ENCODE measurements at places on chromosomes 1 and 21.
A peak's percentile ranks its signal among the peaks of the same experiment; 100 is the strongest.

DNA sequence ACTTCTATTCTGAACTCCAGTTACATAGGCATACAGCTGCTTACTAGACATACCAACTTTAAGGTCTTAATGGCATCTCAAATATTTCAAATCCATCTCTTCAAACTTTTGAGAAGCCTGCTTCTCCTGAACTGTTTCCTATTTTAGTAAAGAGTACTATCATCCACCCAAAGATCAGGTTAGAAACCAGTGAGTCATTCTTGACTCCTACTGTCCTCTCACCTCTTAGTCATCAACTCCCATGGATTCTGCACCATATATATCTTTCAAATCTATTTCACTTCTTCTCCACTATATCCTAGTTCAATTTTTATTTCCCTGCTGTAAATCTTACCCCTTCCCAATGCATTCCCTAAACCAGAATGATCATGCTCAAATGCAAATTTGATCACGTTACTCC lies 18.1 kb upstream of the BEND5 start:
- DNase-seq: no peak

- DNase-seq: peak; percentile 54
Measured at GRCh38 chr1:224199679-224200078, 16.6 kb downstream of the DEGS1 start.

DNA sequence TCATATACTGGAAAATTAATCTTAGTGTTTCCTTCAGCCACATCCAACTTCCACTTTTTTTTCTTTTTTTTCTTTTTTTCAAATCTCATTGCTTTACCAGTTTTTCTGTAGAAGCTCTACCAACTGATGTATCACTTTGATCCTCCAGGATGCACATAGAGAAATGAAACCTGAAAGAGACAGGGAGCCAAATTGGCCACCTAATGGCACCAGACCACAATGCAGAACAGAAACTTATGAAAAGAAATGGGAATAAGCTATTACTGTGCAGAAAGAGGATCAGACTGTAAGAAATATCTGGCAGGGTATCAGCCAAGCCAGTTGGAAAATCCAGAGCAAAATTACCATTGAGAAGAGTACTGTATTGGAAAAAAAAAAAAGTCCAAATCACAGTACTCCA lies 1514.2 kb downstream of the MRPL39 start:
- DNase-seq: no peak

DNA sequence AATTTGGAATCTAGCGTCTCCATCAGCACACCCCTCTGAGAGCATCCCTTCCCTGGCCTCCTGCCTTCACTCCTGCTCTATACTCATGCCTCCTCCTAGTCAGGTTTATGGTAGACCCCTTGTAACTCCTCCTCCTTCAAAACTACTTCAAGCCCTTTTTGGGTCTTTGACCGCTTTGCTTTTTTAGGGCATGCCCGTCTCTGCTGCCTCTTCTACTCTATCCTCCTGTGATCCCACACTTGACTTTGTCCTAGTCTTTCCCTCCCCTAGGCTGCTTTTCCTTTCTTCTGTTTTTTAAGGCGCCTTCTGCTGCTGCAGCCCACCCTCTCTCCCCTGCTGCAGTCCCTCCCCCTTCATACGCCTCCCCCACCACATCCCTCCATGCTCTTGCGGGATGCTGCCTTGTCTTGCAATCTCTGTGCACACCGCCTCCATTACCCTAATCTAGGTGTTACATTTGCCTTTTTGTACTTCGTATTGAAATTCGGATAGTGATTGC lies 1.5 kb downstream of the SNX27 start:
- DNase-seq: no peak

- DNase-seq: no peak
Measured at GRCh38 chr1:214085325-214085724, 97.6 kb downstream of the PROX1 start.

- DNase-seq: no peak
Measured at GRCh38 chr1:4974981-4975685, 320.7 kb downstream of the AJAP1 start.

DNA sequence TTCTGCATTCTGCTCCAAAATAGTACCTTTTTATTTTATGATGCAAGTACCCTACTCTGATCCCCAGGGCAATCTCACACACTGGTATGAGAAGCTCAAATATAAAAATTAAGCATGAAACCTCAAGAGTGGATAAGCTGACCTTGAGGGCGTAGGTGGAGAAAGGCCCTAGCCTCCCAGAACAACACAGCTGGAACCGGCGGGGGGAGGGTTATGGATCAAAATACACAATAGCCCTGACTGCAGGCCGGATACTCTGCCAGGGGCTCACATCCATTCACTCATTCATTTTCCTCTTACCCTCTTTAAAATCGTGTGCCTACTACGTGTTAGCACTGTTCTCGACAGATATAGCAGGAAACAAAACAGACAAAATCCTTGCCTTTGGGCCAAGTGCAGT lies 32.8 kb upstream of the ECE1 start:
- no peak for DNase-seq

DNA sequence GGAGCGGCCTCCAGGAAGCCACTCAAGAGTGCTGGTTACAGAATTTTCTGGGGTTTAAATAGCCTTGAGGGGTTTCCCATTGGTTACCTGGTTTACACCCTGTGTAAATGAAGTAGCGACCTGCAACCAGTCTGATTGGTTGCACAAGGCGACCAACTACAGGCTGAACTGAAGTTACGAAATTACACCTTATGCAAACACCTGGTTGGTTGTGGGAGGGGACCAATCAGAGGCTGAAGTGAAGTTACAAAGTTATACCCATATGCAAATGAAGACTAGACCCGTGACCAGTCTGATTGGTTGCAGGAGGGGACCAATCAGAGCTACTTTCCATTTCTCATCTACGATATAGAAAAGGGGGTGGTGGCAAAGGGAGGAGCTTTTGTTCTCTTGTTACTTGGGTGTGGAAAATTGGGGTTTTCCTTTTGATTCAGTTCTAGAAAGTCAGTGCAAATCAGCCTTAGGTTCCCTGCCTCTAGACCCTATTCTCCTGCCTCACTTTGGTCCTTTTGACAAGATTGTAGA lies 22.2 kb upstream of the C1orf174 start:
- no peak for DNase-seq

DNA sequence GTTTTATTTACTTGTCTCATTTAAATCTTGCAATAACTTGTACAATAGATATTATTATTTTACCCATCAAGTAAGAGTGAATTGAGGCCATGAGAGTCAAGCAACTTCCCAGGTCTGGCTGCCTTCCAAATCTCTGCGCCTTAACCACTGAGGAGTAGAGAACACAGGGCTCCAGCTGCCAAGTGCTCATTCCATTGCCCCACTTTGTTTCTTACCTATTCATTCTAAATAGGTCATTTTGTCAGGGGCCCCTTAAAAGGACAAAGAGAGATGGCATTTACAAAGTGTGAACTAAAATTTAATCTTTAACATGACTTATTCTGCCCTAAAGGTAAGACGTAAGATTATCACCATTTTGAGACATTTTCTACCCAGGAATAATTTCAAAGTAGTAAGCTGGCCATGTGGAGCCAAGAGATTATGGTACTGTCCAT lies 3.5 kb downstream of the PPP1R15B start:
- DNase-seq: peak; percentile 53

GRCh38 chr1:208681878-208682663 lies 437.9 kb upstream of the PLXNA2 start:
- DNase-seq: no peak

DNA sequence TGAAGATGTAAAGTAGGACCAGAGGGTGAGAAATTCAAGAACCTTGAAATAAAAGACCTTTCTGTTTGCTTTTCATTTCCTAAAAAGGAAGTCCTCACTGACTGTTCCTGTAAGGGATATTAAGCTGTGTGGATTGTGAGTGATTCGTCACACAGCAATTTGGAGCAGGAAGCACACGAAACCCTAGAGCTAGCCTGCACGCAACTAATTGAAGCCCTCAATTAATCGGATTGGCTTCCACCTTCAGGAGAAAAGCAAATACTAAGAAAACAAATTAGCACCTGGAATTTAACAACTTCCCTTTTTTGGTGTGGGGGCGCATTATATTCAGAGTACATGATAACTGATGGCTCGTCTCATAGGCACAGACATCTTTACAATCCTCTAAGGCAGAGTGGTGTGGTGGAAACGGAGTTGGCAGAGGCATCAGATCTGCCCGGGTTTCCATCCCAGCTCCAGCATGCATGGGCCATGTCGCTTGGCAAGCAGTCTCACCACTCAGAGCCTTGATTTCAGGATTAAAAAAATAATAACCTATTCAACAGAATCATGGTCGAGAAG lies 95.2 kb downstream of the KCNJ15 start:
- DNase-seq: no peak

GRCh38 chr1:210298936-210299335 lies 29.8 kb upstream of the HHAT start:
- no peak for DNase-seq

DNA sequence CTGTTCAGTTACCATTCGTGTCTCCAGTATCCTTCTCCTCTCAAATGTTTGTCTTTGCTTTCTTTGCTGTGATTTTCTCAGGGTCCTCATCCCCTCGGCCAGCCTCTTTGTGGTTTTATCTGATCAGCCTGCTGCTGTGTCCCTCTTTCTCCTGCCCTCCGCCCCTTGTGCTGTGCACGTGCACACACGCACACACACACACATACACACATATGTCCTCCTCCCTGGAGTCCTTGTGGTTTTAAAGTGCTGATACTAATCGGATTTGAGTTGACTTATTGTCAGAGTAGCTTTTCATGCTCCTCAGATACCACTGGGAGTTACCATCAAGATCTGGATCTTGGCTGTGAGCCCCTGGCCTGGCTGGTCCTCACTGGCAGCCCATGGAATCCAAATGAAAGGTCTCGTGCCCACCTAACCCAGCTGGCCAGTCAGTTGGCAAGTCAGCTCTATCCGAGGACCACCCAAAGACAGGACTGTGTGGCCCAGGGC lies 34.1 kb downstream of the QSOX1 start:
- DNase-seq: no peak

GRCh38 chr1:245901037-245901436 lies 606.0 kb downstream of the SMYD3 start:
- no peak for DNase-seq

DNA sequence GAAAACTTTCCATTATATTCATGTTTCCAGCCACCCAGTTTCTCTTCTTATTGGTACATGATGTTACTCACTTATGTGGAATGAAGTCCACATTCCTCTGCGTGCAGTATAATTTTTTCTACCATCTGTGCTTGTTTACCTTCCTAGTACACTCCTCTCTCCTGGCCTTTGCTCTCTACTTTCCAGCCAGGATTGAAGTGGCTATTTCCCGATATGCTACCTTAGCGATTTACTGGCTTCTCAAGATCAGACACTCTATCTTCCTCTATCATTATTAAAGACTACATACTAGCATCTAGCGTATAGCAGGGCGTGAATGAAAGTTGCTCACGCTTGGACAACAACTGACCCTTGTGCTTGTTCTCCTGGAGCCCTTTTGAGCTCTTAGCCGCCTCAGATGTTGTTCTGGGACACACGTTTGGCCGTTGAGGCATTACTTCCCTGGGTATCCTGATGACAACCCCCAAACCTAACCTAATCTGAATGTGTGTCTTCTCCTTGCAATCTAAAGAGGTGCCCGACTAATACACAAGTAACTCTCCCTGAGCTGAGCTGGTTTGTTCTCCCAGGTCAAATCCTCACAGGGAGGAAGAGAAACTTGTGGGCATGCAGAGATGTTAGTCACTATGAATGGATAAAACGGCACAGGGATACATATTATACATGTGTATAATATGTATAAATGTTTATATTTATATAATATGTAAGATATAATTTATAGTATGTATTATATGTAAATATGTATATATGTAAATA lies 13.4 kb upstream of the MTARC2 start:
- DNase-seq: no peak

DNA sequence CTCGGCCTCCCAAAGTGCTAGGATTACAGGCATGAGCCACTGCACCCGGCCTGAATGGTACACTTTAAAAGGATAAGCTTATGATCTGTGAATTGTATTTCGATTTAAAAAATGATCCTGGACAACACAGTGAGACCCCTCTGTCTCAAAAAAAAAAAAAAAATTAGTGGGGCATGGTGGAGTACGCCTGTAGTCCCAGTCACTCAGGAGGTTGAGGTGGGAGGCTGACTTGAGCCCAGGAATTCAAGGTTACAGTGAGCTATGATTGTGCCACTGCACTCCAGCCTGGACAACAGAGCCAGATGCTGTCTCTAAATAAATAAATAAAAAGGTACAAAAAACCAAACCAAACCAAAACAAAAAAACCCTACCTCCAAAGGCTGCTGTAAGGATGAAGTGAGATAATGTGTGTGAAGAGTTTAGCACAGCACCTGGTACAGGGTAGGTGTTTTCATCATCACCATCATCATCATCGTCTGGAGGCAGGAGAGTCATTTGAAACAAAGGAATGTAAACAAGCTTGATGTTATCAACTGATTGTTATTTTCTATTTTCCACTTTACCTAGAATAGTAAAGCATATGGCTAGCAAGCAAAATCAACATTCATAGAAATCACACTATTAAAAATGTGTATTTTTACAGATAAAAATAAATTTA lies 22.5 kb upstream of the HTR1D start:
- DNase-seq: no peak

DNA sequence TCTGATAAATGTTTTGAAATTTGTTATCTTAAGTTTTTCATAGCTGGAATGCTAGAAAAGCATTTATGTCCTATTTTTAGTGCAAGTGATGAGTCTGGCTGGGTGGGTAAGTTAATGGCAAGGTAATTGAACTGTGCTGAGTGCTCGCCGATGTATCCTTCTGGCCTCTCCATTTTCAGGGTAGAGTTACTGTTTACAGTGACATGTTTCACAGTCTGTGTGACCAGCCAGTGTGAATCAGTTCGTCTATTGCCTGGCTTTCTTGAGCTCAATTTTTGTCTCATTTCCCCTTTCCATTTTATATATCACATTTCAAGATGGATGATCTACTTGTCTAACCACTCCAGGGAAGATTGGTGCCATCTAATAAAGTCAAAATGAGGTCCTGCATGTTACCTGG lies 44.1 kb downstream of the ITSN1 start:
- DNase-seq: no peak

DNA sequence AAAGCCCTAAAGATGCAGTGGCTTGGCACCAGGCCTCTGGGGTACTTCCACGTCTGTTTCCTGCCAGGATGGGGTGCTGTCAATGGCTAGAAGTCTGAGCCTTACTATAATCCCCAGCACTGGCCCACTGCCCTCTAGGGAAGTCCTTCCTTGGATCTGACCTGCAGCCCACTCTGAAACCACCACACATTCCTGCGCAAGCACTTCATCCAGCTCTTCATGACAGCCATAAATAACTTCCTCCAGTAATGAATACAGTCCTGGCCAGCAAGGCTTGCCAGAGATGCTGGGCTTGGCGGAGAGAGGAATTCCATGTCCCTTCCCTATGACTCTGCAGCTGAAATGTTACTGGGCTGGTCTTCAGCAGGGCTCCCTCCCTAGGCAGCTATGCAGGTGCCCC lies 32.6 kb downstream of the ALPL start:
- no peak for DNase-seq
